NCI-H446 (cell line): ENCODE measurements at places on chromosomes 5 and 9.

GRCh38 chr5:33102551-33102950 is 338.2 kb upstream of the TARS1 start:
- no peak for DNase-seq

DNA sequence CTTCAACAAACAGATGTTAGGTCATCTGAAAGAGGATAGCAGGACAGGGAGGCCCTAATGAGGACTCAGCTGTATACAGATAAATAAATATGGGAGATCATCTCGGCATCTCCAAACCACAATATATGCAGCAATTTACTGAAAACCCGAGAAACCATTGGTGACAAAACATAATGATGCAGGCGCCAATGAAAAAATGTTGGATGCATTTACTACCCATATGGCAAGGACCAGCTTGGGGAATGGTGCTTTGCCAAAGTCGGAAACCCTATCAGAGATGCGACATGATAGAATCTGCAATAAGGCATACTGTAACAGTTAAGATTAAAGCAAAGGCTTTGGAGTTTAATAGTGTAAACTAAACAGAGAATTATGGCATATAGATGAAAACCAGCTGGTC is 92.0 kb downstream of the SNCAIP start:
- peak; percentile 90 for DNase-seq

DNA sequence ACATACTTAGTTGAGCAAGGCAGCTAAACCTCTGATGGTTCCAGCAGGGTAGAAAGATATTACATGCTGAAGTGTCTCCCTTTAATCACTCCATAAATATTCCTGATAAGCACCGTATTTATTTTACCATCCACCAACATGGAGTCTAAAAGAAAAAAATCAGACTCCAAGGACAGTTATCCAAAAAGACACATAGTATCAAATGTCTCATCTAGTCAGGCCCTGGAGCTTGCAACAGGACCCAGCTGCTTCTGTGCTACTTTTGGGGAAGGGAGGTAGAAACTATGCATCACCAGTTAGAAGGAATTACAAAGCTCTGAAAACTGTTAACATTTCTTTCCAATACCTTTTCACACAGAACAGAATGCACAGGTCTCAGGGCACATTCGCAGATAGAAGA is 88.1 kb downstream of the S1PR3 start:
- DNase-seq = no peak

DNA sequence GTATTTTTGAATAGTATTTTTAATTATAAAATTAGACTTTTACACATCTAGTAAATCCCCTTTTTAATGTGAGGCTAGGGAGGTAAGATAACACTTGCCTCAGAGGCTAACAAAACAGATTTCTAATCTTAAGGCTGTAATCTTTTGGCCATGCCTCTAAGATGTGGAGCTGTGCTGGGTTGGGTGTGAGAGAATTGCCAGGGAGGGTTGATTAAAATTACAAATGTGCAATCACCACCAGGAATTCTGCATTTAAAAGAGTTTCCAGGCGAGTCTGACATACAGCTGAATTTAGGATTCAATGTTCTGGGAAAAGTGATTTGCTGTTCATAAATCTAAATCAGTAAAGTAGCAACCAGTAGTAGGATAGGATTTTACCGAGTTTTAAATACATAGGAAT is 73.3 kb downstream of the NUDT12 start:
- DNase-seq = no peak

DNA sequence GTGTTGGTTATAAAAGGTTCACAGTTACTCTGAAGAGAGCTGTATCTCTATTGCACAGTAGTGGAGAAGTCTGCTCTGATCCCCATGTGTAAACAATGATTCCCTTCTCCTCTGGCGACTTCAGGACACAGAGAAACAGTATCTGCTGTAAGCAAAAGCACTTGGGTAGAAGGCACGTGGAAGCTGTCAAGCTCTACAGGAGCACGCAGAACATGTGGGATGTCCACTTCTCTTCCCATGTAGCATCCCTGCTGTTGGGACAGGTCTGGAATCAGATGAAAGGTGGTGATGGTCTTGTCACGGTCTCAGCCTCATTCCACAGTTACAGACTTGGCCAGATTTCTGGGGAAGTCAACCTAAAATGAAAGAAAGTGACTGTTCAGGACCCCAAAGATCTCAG is 9.4 kb upstream of the MAPK9 start:
- no peak for DNase-seq

GRCh38 chr5:23466401-23466912 is 41.0 kb upstream of the PRDM9 start:
- no peak for DNase-seq

GRCh38 chr5:147479949-147480348 is 29.9 kb downstream of the DPYSL3 start:
- no peak for DNase-seq

GRCh38 chr9:129348890-129349664 is 171.0 kb upstream of the IER5L start:
- DNase-seq = no peak

GRCh38 chr9:136530461-136531089 is 15.3 kb downstream of the NOTCH1 start:
- no peak for DNase-seq

- DNase-seq = no peak
These were observed 135.3 kb upstream of the EPB41L4A start for GRCh38 chr5:112554101-112554977.

GRCh38 chr9:82764061-82764668 is 298.8 kb downstream of the RASEF start:
- DNase-seq = no peak

DNA sequence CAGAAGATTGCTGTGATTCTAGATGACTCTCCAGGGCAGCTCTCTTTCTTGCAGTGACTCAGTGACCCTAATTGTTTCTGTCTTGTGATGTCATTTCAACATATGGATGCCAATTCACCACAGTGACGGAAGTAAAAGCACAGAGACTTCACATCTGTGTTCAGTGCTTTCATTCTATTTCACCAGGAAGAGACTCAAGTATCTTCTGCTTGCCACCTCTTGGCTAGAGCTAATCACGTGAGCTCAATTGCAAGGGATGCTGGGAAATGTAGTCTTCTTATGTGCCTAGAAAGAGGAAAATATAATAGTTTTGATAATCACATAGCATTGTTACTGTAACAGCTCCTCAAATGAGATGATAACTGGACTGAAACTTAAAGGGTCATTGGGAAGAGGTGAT is 453.3 kb upstream of the KLF4 start:
- DNase-seq = no peak

GRCh38 chr5:181042722-181043121 is 2.7 kb downstream of the BTNL9 start:
- DNase-seq = no peak

DNA sequence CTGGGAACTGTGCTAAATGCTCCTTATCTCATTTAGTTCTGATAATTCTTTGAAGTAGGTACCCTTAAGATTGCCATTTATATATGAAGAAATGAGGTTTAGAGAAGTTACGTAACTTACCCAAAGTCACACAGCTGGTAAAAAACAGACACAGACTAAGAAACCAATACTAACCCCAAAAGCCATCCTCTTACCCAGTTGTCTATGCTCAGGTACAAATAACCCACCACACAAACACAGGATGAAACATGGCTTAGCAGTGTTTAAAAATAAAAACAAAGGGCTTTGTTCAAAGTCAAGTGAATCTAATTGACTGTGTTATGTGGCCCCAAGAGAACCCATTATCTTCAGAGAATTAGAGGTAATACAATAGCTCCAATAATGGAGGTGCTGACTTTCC is 37.0 kb upstream of the IL7R start:
- DNase-seq = no peak

GRCh38 chr5:74575741-74576538 is 64.6 kb downstream of the ENC1 start:
- no peak for DNase-seq

DNA sequence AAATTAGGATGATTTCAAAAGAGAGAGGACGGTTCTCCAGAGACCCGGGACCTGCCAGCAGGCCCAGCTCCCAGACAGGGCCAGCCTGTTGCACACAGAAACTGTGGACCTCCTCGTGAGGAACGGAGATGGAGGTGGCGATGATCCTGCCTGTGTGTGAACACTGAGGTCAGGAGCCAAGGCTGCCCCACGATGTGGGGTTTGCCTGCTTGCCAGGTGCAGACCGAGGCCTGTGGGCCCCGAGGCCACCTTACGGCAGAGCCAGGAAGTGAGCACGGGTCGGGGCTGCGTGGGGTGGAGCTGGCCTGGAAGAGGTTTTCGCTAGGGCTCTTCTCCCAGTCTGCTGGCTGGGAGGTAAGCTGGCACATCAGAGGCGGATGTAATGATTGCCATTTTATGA is 4.3 kb downstream of the FAM163B start:
- no peak for DNase-seq

GRCh38 chr5:17190799-17191391 is 26.5 kb upstream of the BASP1 start:
- DNase-seq = no peak

- DNase-seq = no peak
These were observed 80.8 kb downstream of the FAM81B start for GRCh38 chr5:95471942-95472341.

GRCh38 chr5:111697881-111698757 is 58.9 kb downstream of the NREP start:
- no peak for DNase-seq

DNA sequence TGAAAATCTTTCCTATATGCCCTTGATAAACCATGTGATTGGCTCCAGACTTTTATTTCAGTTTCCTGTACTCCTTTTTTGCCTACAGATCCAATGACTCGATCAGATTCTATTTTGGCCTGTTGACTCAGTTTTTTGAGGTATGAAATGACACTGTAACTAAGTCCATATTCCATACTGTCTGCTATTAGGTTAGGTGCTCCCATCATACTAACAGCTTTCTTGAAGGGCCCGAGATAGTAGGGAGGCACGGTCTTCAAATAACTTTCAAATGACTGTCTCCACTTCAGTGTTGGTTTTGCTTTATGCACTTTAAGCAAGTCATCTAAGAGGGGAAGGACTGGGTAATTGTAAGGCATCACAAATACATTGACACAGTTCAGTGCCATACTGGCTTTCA is 295.4 kb upstream of the DAB2 start:
- DNase-seq = no peak

DNA sequence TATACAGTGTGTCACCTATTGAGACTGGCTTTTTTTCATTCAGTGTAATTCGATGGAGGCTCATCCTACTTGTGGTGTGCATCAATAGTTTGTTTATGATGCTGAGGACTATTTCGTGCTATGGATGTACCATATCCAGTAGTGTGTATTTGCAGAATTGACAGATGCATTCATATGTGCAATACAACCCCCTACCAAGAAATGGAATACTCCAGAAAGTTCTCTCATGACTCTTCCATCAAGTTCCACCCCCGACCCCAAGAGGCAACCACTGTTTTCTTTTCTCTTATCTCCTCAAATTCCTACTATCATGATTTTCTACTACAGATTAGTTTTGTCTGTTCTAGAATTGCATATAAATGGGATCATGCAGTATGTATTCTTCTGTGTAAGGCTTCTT is 21.9 kb downstream of the FBXO10 start:
- no peak for DNase-seq

- DNase-seq = no peak
These were observed 507.8 kb upstream of the ZNF608 start for GRCh38 chr5:125254267-125254666.
